ENCODE measurements at places on chromosomes 7 and 10.

DNA sequence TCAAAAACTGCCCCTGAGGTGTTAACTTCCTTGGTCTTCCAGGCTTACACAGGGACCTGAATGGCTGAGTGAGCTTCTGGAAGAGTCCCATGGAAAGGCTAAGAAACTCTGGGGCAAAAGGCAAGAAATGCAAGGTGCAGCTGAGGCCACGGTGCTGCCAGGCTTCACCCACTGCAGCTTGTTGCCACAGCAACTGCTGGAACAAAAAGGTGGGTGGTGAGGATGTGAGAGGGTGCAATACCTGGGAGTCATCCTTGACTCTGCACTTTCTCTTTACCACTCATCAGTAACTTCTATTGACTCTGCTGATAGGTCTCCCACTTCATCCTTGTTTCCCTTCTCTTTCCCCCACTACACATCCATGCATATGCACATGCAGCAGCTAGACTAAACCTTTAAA, 258.6 kb downstream of the BMPER start:
- no peak for DNase-seq

DNA sequence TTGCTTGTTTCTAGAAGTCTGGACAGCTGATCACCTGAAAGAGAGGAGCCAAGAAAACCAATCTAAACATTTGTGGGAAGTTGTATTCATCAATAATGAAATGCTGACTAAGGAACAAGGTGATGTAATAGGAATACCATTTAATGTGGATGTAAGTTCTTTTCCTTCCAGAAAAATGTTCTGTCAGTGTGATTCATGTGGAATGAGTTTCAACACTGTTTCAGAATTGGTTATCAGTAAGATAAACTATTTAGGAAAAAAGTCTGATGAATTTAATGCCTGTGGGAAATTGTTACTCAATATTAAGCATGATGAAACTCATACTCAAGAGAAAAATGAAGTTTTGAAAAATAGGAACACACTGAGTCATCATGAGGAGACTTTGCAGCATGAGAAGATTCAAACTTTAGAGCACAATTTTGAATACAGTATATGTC, 39.8 kb upstream of the ZNF37A start:
- DNase-seq: no peak

GRCh38 chr7:89605362-89605761, 548.9 kb upstream of the STEAP1 start:
- DNase-seq: no peak

DNA sequence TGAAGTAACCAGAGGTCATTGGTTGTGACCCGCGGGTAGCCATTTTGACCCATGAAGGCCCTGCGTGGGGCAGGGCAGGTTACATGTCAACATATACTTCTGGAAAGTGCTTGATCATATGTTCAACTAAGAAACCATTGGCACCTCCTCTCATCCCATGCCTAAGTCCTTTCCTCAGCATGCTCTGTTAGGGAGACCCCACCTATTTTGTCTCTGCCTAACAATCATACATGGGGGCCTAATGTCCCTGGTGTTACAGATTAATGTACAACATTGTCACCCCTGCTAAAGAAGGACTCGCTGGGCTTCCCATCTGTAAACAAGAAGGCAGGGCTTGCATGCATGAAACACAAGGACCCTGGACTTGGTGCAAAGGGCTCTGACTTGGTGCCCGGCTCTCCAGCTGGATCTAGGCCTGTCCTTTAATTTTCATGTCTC, 133.7 kb upstream of the TNS3 start:
- DNase-seq: no peak

DNA sequence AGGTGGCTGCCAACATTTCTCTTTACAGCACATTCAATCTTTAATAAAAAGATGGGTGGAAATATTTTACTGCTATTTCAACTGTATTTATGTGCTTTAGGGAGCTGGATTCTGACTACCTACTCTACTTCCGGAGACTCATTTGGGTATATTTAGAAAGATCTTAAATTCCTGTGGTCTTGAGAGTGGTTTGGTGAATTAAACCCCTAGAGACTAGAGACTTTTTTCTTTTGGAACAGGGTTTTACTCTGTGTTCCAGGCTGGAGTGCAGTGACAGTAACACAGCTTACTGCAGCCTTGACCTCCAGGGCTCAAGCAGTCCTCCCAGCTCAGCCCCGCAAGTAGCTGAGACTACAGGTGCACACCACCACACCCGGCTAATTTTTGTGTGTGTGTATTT, 79.0 kb upstream of the HABP2 start:
- DNase-seq: no peak

DNA sequence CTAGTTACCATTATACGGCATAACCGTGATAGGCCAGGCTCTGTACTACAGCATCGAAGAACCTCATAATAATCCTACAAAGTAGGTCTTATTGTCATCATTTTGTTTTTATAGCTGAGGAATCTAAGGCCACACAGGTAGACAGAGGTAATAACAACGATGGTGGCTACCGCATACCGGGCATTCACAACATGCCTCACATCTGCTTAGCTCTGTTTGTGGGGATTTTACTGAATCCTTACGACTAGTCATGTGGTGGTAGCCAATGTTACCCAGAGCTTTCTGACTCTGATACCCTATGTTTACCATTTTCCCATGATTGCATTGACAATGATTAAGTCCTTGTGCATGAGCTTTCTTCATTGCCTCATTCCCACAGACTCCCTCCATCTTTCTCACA, 269.4 kb downstream of the TCF7L2 start:
- no peak for DNase-seq

GRCh38 chr10:53843736-53844362, 957.2 kb downstream of the PCDH15 start:
- DNase-seq: no peak

- DNase-seq: no peak
These were observed 10.2 kb downstream of the CCDC6 start for GRCh38 chr10:59896191-59896590.

DNA sequence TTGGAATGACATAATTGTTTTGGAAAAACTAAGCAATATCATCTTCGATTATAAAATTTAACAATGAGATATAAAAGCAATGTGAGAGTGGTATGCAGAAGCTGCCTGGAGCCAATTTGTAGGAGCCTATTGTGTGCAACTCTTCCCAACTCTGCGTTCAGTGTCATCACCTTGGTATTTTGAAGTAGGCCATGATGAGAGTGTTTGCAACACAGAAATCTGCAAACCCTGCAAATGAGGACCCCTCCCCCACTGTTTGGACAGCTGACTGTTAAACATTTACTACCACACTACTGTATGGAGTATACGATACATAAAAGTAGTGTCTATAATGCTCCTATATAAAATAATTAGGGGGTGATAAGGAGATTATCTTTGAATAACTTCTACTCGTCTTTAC, 531.3 kb downstream of the ATRNL1 start:
- DNase-seq: no peak

DNA sequence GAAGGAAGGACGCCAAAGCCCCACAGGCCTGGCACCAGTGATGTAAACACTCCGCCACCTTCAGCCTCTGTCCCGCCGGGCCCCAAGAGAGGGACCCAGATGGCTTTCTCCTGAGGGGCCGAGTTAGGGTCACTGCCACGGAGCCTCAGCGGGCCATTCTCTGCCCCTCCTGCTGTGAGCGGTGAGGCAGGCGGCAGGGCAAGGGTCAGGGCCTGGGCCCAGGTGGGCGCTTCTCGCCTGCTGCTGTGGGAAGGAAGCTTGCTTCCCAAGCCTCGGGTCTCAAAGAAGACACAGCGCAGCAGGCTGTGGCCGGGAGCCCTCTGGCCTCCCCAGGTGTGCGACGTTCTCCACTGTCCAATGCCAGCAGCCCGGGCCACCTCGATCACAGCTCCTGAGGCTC, 84.8 kb downstream of the PROSER2 start:
- DNase-seq: no peak

DNA sequence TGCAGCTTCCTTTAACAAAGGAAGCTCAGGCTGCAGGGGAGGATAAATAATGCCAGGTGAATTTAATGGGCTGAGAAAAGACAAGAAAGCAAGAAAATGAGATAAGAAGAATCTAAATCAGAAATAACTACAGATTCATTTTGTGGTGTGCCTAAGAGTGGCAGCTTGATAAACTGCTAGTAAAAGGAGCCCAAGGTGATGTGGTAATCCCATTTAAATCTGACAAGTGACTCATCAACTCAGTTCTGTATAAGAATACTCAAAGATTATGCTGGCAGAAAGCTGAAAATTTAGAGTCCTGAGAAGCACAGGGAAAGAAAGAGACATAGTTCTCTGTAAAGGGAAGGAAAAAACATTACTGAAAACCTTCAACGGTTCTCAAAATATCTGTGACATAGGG, 109.4 kb upstream of the PDE1C start:
- no peak for DNase-seq

DNA sequence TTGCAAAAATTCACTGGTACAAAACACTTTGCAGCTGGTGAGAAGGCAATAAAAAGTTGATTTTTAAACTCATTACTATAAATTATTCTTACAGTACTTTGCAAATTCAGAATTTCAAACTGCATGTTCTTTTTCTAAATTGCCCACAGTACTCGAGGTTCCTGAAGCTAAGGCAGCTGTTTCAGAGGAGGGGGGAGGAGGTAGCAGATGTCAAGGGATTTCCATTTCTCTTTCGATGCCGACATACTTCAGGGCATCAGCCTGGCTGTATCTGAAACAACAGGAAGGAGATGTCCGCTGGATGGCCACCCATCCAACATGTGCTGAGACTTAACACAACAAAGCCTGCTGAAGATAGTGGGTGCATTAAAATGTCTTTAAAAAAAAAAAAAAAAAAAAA, 76.7 kb downstream of the EZH2 start:
- DNase-seq: no peak

Measured in stimulated activated CD4-positive, alpha-beta T cell treated with anti-CD3 and anti-CD28 coated beads, Interleukin-15, amount 100 ng/mL, for 1 hour (primary cell).